Stimulated activated CD4-positive, alpha-beta T cell treated with anti-CD3 and anti-CD28 coated beads, TNF-alpha, amount 100 ng/mL, for 1 hour (primary cell): ENCODE measurements at places on chromosomes 1 and 21.

DNA sequence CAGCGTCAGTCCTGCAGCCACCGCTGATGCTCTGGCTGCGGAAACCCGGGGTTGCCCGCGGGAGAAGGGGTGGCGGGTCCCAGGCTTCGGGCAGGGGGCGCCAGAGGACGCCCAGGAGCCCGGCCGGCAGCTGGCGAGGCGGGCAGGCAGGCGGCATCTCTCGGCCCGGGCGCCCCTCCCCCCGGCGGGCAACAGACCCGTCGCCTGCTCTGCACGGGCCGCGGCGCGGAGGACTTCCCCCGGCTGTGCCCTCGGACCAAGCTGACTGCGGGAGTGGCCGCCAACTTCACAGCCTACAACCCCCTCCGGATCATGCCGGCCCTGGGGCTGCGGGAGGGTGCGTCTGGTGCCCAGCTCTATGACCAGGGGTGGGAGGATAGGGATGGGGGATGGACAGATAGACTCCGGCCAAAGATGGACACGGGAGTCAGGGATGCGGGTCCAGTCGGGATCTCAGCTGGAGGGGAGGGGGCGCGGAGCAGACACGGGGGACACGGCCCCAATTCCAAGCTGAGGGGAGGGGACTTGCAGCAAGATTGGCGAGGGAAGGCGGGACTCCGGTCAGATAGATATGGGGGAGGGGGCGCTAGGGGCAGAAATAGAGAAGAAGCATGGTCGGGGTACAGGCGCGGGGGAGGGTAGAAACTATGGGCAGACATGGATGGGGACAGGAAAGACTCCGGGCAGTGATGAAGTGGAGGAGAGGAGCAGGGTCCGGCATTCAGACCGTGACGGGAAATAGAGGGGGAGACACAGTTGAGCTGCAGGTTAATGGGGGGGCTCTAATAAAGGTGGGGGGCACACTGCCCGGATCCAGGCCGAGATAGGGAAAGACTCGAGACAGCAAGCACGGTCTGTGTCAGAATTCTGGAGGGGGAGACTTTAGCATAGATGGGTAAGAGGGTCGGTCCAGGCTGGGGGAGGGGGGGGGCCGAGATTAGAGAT, 1.1 kb downstream of the ADGRB2 start:
- DNase-seq: no peak

GRCh38 chr1:167082511-167083027, 7.6 kb downstream of the GPA33 start:
- DNase-seq: no peak

GRCh38 chr1:44817771-44818495, 9.6 kb downstream of the BTBD19 start:
- no peak for DNase-seq

- DNase-seq: no peak
Observed at GRCh38 chr21:42542196-42542595, 28.5 kb downstream of the SLC37A1 start.

DNA sequence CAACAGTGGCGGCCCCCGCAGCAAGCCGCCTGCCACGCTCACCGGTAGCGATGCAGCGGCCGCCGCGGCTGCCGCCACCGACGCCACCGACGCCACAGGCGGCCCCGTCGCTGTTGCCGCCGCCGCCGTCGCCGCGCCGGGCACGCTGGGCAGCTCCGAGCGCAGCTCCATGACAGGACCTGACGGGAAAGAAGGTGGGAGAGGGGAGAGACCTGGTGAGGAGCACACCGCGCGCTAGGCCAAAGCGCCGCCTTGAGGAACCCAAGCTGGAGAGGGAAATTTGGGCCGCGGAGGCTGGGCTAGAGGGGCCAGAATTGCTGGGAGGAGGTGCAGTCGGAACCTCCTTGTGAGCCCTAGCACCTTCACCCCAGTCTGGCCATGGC, 1.9 kb downstream of the DMRTA2 start:
- no peak for DNase-seq

DNA sequence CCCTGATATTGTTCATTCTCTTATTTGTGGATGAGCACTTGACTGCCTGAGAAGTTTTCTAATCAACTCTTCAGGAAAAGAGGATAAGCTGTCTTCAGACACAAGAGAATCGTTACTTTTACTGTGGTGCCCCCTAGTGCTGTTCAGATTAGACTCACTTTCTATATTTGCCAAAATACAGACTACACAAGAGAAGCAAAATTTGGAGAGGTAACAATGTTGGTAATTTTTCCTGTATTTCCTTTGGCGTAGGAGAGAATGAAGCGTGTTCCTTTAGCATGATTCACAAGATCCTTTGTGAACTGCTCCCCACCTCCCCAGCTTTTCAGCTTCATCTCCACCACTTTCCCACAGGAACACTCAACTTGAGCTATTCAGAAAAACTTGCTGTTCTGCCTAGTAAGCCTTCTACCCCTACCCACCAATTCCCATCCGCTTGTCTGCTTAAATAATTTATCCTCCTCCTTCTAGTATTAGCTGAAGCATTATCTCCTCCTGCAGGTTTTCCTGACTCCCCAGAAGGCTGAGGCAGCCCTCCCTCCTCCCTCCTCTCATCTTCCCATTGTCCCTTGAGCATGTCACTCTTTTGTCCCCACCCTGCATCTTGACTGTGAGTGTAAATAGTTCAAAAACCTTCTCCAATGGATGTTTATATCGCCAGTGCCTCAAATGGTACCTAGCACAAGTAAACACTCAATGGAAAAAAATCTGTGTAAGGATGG, 4.5 kb downstream of the TNFSF4 start:
- DNase-seq: no peak

- DNase-seq: no peak
Observed at GRCh38 chr1:158035976-158036583, 42.6 kb downstream of the KIRREL1 start.
